ENCODE measurements at places on chromosomes 4 and X.

DNA sequence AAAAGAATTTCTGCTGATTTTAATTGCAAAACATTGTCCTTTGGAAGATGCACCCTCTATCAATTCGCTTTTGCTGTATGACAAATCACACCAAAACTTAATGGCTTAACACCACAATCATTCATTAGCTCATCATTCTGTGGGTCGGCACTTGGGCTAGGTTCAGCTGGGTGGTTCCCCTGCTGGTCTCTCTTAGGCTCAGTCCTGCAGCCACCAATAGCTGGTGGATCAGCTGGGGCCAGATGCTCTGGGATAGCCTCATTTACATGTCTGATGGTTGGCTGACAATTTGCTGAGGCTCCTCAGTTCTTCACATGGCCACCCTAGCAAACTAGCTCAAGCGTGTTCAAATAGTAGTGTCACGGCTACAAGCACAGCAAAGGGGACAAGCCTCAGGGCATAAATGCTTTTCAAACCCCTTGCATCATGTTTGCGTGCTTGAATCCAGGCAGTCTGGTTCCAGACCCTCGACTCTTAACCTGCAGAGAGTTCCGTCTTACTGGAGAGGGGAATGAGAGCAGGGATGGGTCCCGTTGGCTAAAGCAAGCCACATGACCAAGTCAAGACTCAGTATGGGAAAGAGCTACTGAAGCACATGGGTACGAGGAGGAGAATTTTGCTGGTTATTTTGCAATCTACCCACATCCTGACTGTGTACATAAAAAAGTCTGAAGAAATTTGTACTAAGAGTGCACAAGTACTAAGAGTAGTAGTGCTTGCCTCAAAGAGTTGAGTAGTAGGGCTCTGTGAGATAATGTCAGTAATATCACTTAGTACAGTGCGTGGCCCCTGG lies 7.5 kb upstream of the ACSL1 start:
- no peak for DNase-seq

DNA sequence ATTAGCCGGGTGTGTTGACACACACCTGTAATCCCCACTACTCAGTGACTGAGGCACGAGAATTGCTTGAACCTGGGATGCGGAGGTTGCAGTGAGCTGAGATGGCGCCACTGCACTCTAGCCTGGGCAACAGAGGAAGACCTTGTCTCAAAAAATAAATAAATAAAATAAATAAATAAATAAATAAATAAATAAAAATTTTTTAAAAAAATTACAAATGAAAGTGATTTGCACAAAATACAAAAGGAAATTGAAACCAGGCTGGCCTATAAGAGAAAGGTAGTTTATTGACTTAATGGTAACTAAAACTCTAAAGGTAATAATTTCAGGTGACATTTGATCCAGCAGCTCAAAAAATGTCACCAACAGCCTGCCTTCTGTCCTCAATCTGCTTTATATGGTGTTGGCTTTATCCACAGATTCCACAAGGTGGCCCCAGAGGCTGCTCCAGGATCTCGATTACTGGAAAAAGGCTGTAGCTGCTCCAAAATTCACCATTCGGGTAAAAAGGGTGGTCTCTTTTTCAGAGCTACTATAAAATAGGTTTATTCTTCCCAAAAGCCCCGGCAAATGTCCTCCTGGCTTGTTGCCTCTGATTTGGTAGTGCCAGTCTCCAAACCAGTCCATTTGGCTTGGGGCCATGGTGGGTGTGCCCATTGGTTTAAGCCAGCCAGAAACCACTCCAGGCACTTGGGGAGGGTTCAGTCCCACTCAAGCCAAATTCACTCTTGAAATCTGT lies 61.4 kb upstream of the TRIM2 start:
- peak; percentile 58 for DNase-seq

- no peak for DNase-seq
Measured at GRCh38 chrX:22073928-22074327, 41.8 kb downstream of the PHEX start.

DNA sequence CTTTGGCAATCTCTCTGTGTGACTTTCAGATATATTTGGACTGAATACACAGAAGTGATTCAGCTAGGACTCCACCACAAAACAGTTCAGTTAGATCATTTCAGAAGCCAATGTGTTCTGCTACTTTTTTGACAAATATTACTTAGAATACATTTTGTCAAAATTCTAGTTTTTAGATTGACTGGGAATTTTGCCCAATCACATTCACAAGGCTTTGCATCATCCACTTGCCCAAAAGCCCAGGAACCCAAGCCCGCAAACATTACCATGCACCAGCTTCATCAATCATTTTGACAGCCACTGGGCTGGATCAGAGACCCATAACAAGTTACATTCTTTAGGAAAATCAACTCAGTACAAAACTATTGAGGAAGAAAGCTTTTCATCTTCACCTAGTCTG lies 256.6 kb upstream of the NDST3 start:
- no peak for DNase-seq

- DNase-seq, result no peak
Measured at GRCh38 chr4:1472911-1473518, 66.8 kb upstream of the NKX1-1 start.

GRCh38 chrX:96566878-96567277 lies 117.8 kb upstream of the DIAPH2 start:
- DNase-seq, result no peak

GRCh38 chr4:88138561-88138960 lies 19.9 kb downstream of the ABCG2 start:
- peak; percentile 55 for DNase-seq

DNA sequence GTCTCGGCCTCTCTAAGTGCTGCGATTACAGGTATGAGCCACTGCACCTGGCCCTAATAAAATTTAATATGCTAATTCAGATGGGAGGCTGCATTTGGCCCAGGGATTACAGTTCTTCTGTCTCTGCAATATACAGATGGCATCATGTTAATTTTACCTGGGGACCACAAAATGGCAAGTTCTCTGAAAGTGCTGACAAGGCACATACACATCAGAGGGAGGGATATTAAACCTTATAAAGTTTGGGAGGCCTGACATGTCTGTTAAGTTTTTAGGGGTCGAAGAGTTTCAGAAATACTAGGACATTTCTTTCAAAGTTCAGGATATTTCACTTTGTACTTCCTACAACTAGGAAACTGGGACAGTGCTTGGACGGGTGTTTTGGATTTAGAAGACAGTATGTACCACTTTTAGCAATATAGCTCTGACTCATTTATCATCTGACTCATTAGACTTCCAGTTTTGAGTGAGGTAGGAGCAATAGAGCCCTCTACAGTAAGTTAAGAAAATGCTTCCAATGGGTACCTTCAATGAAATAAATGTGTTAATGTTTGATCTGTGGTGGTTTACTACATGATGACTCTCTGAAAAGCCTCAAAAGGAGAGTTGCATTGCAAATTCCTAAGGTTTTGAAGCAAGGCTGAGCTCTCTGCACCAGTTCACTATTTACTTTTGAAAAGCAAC lies 981.0 kb upstream of the HS3ST1 start:
- DNase-seq, result no peak
